ENCODE measurements at places on chromosomes 6 and 20. TPM values are rescaled to one million over a fixed set of nuclear protein-coding genes. Genes with fewer than 3 reads are reported as not detected.

CRIP3 gene
- not detected for total RNA-seq

RAB32 gene
- 107 TPM for total RNA-seq

MED20 gene
- total RNA-seq = 25.0 TPM

MAFB gene
- 0.79 TPM for total RNA-seq

BTN3A1 gene
- total RNA-seq = 18.3 TPM

PXDC1 gene
- 96.5 TPM for total RNA-seq

BPIFB4 gene
- not detected for total RNA-seq

PLAGL2 gene
- 4.1 TPM for total RNA-seq

OR2J3 gene
- total RNA-seq = not detected

FAM162B gene
- 0.44 TPM for total RNA-seq

C6orf47 gene
- total RNA-seq = 15.2 TPM

MAP3K7 gene
- total RNA-seq = 13.5 TPM

TNFRSF6B gene
- 328 TPM for total RNA-seq

C6orf58 gene
- total RNA-seq = not detected

PDCD2 gene
- 79.5 TPM for total RNA-seq

CALHM5 gene
- 4.4 TPM for total RNA-seq
